ENCODE measurements at places on chromosomes 13 and 19.

DNA sequence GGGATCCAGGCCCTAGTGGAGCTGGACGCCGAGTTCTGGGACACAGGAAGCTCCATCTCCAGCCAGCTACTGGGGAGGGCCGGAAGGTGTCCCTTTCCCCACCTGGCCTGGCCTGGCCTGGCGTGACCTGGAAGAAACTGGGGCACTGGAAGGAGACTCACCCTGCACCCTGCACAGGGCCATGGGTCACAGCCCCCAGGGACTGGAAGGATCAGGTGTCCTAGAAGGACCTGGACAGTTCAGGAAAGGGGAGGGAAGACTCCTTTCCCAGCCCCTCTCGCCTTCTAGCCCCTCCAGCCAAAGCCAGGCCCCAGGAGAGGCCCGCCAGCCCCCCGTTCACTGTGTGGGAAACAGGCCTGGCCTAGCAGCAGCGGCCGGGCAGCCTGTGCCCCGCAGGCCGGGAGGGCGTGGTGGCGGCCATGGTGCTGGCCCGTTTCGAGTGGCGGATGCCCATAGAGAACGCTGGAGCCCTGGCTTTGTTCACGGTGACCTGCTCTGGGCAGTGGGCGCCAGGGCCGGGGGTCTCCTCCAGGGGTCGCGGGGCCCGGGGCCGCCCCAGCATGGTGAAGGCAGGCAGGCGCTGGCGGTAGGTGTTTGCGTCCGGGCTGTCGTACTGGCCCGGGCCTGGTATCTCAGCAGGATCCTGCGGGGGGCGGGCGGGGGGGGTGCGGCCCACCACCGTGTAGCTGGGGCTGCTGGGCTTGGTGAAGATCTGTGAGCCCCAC lies 2.8 kb upstream of the SHC2 start:
- no peak for DNase-seq

GRCh38 chr19:10643968-10644259 lies 10.2 kb upstream of the ILF3 start:
- peak; percentile 26 for DNase-seq

DNA sequence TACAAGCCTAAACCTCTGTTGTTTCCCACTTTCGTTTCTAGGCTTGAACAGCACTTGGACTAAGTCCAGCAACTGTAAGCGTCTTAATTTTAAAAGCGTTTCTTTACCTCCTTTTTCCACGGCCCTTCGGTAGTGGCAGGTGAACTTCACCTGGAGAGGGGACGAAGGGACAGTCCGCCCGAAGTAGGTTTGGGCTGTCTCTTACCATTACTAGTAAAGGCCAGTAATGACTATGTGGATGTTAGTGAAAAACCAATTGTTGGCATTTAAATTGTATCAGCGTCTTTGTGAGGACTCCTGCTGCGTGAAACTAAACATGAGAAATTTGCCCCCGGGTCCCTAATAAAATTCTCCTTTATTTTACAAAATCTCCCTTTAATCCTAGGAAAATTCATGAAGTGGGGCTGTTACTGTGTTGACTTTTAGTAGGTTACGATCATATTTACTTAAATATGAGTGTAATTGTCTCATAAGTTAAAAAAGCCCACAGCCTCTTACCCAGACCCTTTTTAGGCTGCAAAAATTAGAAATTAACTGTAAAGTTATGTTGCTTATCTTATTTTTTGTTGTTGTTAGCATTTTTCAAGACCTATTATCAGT lies 983 bp downstream of the ITM2B start:
- DNase-seq = no peak

- DNase-seq = no peak
Measured at GRCh38 chr13:40094056-40094455, 438.6 kb downstream of the COG6 start.

- DNase-seq = no peak
Measured at GRCh38 chr13:69904784-69905183, 202.8 kb upstream of the ATXN8OS start.

GRCh38 chr13:45100573-45101262 lies 19.6 kb upstream of the GTF2F2 start:
- DNase-seq = no peak

DNA sequence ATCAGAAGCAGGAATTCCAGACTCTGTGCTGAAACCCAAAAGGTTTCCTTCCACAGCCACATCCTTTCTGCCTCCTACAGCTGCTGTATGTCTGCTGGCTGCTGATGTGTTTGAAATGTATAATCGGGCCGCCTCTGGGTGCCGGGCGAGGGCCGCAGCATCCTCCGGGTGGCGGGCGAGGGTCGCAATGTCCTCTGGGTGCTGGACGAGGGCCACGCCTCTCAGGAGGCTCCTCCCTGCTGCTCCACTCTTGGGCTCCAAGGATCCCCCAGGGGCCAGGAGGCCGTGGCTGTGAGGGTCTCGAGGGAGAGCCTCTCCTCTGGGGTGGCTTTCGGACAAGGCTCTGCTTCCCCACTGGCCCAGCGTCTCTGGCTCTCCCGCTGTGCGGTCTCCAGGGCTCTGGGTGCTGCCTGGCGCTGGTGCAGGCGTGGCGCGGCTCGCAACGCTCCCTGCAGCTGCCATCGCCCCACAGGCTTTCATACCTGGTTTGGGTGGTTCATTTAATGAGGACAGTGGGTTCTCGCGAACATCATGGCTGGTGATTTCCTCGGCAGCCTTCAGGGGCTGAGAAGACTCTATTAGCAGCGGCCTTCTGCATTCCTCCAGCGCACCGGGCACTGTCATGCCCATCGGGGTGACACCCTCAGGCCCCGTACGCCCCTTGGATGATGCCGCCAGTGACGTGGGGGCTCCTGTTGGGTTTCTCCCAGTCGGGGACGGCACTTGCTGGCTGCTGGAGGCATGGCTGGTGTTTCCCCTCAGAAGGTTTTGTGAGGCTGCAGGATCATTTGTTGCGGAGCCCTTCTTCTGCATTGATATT lies 41.8 kb upstream of the GRTP1 start:
- no peak for DNase-seq

- no peak for DNase-seq
Measured at GRCh38 chr13:45512098-45512496, 47.4 kb downstream of the COG3 start.

- no peak for DNase-seq
Measured at GRCh38 chr13:98349731-98350305, 172.7 kb upstream of the RNF113B start.

DNA sequence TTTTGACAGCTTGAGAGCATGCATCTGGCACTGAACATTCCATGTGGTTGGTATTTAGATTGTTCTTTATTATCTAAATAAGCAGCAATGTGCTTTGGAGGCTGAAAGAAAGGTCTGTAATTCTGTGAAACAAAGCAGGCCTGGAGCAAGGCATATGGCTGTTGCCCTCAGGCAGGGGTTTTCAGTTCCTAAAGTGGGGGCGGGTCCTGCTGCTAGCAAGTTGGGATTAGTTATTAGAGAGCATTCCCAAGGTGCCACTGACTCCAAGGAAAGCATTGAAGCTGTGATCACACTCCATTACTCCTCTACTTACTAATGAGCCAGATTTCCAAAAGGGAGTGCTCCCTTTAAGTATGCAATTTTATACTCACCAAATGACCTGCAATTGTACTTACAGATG lies 432.2 kb downstream of the OLFM4 start:
- no peak for DNase-seq

- no peak for DNase-seq
Measured at GRCh38 chr13:50014386-50014785, 858 bp upstream of the KCNRG start.

DNA sequence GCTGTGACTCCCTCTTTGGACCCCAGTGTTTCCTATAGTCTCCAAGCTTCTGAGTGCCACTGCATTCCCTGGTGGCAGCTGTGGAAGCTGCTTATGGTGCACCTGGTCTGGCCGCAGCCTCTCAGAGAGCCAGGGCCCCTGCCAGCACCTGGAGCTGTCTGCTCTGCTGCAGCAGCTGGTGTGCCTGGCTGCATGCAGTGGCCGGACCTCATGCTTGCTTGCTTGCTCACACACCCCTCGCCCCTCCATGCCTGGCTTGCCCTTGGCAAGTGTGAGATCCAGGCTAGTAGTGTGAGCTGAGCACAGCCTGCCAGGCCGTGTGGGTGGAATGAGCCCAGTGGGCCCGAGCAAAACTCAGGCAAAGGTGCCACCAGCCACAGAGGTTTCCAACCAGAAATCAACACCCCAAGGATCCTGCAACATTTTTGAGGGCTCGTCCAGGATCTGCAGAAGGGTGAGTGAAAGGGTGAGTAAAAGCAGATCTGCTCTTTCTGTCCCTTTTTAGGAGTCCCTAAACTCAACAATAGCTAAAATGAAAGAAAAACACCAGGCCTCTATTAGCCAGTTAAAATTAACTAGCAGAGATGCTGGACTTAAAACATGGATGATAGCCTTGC lies 7.6 kb upstream of the MLLT1 start:
- DNase-seq = no peak

GRCh38 chr13:31409678-31410356 lies 210.0 kb downstream of the B3GLCT start:
- no peak for DNase-seq

DNA sequence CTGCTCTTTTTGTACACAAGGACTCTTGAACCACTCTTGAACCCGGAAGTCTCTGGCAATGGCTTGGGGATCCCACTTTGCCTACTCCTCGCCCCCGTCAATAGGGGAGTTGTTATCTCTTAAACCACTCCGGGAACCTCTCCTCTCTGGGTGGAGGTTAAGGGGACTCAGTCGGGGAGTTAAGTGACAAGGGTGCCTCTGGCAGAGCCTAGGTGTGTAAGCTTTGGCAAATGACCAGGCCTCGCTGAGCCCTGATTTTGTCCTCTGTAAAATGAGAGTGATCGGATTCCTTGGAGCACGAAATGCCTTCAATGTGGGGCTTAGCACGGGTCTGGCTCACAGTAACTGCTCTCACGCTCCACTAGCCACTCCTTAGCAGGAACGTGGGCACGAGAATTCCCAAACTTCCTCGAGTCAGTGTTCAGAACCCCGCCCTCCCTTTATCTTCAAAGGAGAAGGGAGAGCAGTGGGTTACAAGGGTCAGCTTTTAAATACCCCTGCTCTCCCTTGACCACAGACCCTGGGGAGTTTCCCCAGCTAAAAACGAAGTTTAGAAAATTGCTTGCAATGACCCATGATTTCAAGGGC lies 193.3 kb downstream of the KATNAL1 start:
- no peak for DNase-seq

- DNase-seq = no peak
Measured at GRCh38 chr13:98158172-98158899, 15.4 kb downstream of the FARP1 start.

GRCh38 chr13:43022934-43023288 lies 475 bp upstream of the DNAJC15 start:
- DNase-seq = no peak

DNA sequence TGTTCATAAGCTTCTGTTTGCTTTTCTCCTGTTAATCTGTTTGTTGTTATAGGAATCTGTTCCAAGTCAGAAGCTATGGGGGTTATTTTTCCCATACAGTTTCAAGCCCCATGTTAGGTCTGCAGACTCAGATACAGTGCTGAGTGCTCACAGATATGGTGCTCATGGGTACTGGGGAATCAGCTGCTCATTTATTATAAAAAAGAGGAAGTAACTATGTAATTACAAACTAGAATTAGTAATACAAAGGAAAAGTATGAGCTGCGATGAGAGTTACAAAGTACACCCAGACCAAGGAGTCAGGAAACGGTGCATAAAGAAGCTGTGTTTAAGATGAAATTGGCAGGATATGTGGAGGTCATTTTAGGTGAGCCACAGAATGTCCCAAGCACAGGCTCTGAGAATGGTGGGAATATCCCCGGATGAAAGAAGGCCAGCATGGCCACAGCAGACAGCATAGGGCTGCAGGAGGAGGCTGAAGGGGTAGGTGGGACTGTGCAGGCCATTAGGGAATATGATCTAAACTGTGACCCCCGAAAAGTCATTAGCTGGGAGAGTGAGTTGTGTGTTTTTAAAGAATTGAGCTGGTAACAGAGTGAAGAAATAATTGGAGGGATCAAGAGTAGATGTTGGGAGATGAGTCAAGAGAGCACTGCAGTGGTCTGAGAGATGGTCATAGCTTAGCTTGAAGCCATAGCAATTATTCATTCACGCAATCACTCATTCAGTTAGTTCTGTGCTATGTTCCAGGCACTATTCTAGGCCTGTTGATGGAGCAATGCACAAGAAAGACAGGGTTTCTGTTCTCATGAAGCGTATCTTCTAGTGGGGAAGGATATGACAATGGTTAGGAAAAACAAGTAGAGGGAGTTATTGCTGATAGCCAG lies 177.4 kb upstream of the UBL3 start:
- DNase-seq = no peak

GRCh38 chr13:64029343-64030093 lies 2613.9 kb upstream of the PCDH20 start:
- no peak for DNase-seq

- no peak for DNase-seq
Measured at GRCh38 chr13:32098272-32098671, 66.7 kb downstream of the FRY start.

DNA sequence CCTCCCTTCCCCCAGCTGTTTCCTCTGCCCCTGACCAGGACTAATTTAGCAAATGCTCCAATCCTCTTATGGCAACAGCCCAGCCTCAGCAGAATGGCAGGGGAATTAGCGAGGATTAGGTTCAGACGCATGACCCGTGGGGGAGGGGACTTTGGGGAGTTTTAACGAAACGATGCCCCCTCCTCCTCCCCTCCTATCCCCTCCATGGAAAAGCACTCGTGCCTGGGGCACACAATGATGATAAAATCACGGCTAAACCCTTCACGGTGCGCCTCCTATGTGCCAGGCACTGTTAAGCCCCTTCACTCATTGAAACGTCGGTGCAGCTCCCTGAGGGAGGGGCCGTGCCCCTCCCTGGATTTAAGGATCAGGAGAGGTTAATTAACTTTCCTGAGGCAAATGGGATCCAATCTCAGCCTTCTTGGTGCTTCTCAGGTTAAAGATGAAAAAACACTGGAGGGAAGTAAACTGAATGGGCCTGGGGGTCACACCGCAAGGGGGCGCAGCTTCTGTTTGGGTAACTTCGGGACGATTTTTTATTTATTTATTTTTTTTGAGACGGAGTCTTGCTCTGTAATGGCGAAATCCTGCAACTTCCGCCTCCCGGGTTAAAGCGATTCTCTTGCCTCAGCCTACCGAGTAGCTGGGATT lies 10.1 kb upstream of the TPRX2 start:
- peak; percentile 46 for DNase-seq

DNA sequence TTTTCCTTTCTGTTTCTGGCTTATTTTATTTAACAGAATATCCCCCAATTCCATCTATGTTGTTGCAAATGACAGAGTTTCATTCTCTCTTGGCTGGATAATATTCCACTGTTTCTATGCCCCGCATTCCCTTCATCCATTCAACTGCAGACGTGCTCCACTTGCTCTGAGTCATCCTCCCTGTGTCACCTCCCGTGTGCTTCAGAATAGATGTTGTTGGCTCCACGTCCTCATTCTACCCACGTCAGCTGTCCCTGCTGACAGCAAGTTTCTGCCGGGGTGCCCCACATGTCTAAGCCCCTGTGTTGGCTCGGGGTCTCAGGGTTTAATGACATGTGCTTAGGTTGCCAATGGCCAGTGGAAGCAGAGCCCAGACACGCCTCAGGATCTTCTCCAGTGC lies 1041.0 kb downstream of the UQCRFS1 start:
- DNase-seq = no peak

GRCh38 chr13:37627428-37627827 lies 28.9 kb upstream of the POSTN start:
- no peak for DNase-seq
